ENCODE measurements at places on chromosomes 5 and 9.

DNA sequence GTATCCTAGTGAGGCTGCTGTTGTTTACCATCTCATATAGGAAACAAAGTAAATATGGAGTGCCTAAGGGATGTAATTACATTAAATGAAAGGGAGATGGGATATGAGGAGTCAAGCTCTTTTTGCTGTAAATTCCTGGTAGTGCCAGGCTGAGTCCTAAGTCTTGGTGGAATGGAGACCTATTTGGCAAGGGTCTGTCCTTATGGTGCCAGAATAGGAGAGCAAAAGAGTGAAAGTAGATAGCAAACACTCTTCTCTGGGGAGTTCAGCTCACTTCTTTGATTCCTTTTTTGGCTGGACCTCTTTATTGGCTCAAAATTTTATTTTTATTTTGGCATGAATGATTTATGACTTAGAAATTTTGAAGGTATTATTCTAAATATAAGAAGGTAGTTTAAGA is 380.8 kb downstream of the TMEM232 start:
- DNase-seq = no peak

GRCh38 chr9:18588002-18588401 is 114.0 kb downstream of the ADAMTSL1 start:
- DNase-seq = no peak

GRCh38 chr9:4746278-4747030 is 5.5 kb upstream of the AK3 start:
- no peak for DNase-seq

DNA sequence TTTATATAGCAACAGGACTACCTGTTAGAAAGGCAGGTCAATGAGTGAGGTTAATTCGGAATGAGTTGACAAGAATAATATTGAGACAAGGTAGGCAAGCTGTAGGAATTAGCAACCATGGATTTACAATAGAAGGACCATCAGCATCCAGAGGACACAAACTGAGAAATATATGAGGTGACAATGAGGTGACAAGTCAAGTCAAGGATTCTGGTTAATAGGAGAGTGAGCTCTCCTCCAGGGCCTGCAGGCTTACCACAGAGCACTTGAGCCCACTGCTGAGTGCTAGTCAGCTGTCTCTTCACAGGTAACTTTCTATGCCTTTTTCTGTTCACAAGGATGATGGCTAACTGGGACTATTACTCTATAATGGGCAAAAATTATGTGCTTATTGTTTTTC is 227.2 kb downstream of the MRPS30 start:
- DNase-seq = no peak

- DNase-seq = no peak
Observed at GRCh38 chr9:129309906-129310305, 131.8 kb upstream of the IER5L start.

DNA sequence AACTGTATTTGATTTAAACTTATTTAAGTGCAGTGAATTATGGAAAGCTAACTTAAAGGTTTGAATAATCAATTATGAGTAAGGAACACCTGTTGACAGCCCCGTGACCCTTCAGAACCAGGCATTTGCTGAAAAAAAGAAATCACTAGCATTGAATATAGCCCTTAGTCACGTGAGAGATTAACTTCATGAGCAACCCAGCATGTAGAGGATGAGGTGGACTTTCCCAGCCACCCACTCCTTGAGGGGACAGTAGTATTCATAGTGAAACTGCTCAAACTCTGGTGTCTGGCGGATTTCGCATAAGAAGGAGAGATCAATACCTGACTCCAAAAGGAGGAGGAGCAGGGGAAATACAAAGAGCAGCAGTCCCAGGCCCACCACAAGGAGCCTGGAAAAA is 184.8 kb upstream of the RASEF start:
- no peak for DNase-seq

DNA sequence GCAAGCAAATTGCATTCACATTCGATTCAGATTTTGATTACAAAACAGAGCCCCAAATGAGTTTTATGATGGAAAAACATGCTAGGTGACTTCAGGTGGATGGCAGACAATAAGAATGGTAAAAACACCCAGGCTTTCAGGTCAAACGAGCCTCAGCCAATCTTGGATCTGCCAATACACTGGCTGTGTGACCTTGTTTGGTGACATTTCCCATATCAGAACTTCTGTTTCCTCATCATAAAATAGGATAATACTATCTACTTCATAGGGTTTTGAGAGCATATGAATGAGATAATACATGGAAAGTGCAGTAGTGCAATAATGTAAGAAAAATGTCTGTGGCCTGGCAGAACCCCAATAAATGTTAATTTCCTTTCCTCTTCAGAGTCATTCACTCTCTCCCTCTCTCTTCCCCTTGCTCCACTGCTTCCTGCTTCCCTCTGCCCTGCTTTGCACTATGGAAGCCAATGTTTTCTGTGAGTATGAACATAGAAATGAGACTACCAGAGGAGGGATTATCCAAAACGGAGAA is 54.7 kb downstream of the SH3RF2 start:
- no peak for DNase-seq
